ENCODE measurements at places on chromosomes 2 and 18.

GRCh38 chr2:36069074-36069473, 286.5 kb upstream of the CRIM1 start:
- no peak for DNase-seq

- no peak for DNase-seq
These were observed 7.4 kb downstream of the CNNM4 start for GRCh38 chr2:96768083-96768561.

DNA sequence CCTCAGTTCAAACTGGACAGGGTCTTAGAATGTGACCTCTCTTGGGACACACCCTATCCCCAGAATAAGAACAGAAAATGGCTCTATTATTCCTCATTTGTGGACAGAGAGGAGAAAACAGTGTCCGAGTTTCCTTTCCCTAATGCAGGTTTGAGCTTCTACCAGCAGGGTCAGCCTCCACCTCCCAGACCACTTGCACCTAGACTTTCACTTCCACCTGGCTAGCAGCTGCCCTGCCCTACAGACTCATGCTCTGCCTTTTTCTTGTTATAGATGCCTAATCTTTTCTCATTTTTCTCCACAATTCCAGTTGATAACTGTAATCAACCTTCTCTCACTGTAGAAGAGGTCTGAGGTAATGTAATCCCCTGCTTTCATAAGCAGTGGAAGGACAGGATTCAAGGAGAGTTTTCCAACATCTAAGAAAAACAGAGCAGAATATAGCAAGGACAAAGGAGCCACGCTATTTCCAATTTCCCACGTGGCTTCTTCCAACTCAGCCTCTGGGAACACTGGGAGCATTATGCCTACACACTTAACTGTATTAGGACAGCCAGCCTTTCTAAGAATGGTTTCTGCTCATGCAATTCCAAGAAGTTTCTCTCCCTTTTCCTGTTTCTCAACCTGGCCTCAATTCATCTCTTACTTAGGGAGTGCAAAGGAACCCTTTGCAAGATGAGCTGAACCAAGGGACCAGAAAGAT, 239.8 kb downstream of the BCL11A start:
- DNase-seq = no peak

DNA sequence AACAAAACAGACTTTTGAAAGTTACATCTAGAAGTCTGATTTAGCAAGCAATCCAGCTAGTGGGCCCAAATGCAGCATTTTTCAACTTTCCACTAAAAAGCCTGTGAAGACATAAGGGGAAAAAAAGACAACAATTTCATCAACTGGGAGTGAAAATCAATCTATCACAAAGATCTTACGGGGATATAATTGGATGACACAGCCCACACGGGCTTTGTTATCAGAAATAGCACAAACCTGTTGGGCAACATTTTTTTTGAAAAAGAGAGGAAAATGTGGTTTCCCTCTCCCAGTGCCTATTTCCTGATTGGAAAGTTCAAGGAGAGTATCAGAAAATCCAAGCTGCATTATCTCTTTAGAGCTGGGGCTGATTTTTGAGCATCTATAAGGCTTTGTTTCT, 132.7 kb downstream of the EVA1A start:
- no peak for DNase-seq
